Skin of body (tissue), 3 donors: ENCODE measurements at places on chromosomes 13 and 19. TPM values are rescaled to one million over a fixed set of nuclear protein-coding genes. Genes with fewer than 3 reads are reported as not detected.

ZNF850 gene
- total RNA-seq: 4.5 TPM

TMEM59L gene
- total RNA-seq: 1.8 TPM

DNA sequence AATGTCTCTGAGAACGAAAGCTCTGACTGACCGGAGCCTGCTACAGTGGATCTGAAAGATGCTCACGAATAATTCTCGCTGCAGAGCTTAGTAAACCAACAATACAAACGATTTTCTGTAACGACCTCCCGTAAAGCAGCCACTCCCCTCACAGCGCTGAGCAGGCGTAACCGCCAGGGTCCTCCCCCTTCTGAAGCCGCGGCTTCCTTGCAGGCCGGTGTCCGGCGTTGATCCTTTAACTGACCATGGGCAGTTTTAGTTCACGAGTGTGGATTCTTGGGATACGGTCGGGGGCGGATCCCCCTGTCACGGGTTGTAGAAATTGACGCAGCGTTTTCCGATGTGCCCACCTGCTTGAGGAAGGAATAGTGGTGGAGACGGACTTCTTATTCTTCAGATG, 75.9 kb downstream of the ATP11A start:
- DNase-seq: no peak

- peak; percentile 66 for DNase-seq
Measured at GRCh38 chr13:94480672-94481145, 1.2 kb upstream of the DCT start.

ANKLE1 gene
- 0.49 TPM for total RNA-seq

DNA sequence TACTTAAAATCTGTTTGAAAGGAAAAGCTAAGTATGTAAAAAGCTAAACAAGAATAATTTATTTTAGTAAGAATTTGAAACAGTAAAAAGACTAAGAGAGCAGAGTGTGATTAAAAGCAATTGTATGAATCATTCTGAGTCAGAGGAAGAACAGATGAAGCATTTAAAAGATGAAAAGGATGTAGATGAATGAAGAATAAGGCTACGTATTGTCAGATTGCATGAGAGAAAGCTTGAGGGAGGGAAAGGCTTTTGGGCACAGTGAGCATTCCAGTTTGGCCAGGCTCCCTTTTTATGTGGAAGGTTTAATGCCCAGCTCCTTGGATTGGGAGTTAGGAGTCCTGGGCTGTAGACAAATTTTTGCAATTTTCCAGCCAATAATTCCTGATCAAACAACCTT, 117.7 kb downstream of the FREM2 start:
- no peak for DNase-seq

DNA sequence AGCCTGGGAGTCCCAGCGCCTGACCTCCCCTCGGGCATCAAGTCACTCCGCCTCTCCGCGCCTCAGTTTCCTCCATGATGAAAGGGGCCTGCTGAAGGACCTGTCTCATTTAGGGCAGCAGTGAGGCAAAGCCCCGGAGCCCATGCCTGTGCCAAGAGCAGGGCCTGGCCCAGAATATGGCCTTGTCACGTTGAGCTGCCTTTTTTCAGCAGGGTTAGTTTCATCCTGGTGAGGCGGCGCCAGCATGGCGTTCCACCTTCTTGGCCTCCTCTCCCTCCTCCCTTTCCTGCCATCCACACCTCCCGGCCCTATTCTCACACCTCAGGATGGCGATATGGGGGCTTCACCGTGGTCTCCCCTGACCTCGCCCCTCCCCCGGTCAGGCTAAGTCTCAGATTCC, 30.2 kb downstream of the PAK4 start:
- DNase-seq: no peak

DNA sequence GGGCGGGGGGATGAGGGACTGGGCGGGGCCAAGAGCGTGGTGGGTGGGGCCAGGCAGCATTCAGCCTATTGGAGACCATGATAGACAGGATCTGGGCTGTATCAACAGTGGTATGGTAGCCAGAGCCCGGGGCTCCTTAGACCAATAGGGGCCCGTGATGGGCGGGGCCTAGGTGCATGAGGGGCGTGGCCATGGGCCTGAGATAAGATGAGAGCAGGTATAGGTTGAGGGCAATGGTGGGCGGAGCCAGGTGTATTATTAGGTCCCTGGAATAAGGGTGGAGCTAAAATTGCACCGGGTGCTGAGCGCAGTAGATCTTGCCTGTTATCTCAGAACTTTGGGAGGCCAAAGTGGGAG, 5.3 kb downstream of the ABCA7 start:
- DNase-seq: no peak

IGFL3 gene
- total RNA-seq: 5.9 TPM

NPHS1 gene
- not detected for total RNA-seq

GRCh38 chr13:98549728-98550317, 27.1 kb downstream of the STK24 start:
- DNase-seq: no peak

GRCh38 chr13:26128676-26129075, 76.9 kb upstream of the SHISA2 start:
- DNase-seq: no peak

CACNA1A gene
- total RNA-seq: 1.5 TPM

DNA sequence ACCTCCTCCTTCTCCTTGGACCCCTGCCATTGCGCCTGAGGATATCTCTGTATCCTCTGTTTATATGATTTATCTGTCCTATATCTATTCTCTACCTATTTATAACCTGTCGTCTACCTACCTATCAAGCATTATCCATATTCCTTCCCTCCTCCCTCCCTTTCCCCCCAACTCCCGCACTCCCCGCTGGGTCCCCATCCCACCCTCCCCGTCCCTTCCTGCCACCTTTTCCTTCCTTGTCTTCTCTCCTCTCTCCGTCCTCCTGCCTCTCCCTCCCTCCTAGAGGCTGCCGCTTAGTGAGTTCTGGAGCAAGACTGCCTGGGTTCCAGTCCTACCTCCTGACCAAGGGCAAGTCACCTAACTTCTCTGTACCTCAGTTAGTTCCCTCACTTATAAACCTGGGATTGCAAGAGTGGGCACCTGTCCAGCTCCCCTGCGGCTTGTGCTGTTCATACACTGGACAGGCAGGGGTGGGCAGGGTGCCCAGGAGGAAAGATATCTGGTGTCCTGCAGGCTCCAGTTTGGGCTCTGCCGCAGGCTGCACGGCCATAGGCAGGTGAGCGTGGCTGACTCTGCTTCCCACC, 16.1 kb downstream of the TTYH1 start:
- DNase-seq: no peak

TUBA3C gene
- total RNA-seq: not detected

DNA sequence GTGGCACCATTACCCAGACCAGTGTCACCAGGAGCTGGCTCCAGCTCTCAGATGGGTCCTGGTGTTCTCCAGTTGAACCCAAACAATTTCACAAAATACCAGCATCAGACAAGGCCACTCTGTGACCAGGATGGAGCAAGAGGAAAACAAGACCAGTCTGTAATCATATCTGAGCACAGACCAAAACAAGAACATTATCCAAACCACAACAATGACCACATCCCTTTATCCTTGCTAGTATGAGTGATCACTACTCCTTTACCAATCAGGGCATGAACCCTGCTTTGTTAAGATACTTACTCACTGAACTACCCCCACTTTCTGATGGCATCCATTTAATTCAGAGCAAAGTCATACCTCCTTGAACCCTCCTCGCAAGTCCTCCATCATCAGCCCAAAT, 145.9 kb downstream of the NUFIP1 start:
- DNase-seq: no peak

DNA sequence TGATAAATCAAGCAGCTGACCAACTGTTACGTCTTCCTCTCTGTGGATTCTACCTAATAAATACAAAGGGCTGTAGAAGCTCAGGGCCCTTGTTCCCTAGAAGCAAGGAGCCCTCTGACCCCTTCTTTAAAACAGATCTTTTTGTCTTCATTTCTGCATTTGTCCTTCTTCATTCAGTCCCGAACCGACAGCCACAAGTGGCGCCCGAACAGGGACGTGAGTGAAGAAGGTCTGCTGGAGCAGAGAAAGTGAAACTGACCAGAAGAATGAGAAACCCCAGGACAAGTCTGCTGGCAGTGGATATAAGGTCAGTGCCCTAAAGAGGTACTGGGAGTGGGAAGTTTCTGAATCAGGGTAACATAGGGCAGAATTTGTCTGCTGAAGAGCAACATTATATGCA, 13.1 kb downstream of the ZNF773 start:
- no peak for DNase-seq

DNA sequence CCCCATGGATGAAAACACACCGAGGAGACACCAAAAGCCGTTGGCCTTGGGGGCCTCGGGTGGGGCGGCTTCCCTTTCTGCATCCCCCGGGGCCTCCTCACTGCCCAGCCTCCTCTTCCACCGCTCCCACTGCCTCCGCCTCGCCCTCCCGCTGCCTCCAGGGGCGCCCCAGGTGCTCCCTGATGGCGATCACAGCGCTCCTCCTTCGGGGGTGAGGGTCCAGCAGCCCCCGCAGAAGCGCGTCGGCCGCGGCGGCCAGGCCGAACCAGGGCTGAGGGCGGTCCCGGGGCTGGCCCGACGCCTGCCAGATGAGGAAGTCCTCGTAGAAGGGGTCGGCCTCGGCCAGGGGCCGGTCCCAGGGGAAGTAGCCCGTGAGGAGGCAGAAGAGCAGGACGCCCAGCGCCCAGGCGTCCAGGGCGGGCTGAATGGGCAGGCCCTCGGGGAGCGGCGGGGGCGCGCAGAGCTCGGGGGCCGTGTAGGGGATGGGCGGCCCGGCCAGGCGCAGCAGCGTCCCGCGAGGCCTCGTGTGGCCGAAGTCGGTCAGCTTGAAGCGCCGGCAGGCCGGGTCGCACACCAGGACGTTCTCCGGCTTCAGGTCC, 7.2 kb downstream of the SBK2 start:
- DNase-seq: no peak

DNA sequence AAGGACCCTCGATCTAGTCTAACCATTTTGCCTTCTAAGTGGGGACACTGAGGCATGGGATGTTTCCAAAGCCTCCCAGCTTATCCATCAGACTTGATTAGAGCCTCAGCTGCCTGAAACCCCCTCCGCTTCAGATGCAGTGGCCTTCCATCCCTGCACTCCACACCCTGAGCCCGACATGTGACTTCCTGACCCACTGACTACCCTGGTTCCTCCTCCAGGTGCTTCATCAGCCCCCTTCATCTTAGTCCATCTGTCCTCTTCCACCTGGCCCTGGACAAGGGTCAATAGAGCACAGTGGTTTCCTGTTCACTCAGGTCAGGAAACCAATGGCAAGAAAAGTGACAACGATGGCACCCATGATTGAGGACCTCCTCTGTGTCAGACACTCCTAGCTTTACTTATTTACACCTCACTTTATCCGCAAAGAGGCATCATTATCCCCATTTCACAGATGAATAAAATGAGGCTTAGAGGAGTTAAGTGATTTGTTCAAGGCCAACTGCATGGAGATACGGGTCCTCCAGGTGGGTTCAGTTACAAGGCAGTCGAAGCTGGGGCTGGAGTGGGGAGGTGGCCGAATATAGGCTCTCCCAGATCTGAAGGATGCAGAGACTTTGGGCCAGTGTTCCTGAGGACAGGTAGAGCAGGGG, 81.6 kb upstream of the TM9SF2 start:
- DNase-seq: no peak

GRCh38 chr19:47765523-47766358, 12.8 kb upstream of the SELENOW start:
- DNase-seq: no peak

MBD3L3 gene
- not detected for total RNA-seq

- no peak for DNase-seq
Measured at GRCh38 chr19:42363614-42364346, 26.3 kb downstream of the CNFN start.

DNA sequence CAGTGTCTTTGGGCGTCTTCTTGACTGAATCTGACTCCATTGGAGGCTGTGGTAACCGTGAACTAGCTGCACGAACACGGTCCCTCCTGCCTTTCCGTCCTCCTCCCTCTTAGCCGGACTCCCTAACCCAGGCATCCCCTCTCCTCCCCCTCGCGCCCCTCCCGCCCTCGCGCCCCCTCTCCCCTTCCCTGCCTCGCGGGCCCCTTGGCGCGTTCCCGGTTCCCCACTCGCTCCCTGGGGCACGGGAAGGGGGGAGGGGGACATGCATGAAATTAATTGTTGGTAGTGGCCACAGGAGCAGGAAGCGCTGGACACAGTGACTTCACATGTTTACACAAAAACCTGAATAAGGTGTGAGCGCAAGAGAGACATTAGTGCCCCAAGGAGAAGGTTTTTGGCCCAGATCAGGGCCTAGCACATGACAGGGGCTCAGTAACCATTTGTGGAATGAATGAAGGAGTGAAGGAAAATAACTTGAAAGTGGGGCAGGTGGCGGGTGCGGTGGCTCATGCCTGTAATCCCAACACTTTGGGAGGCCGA, 279 bp downstream of the DMRTC2 start:
- DNase-seq: no peak

DNA sequence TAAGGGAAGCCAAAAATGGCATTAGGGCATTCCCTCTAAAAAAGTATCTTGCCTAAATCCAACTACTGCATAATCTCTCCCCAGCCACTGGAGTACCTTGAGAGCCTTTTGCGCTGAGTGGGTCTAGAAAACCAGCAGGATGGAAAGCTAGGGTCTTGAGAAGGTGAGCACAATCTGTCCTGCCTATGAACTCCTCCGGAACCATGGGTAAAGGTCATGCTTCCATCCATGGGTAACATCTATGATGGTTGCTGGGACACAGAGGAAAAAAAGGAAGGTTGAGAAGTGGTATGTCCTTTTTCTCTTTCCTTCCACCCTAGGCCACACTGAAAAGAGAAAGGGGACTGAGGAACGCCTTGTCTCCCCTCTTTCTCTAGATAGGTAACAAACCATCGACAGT, 52.4 kb downstream of the ZNF676 start:
- DNase-seq: no peak

- no peak for DNase-seq
Measured at GRCh38 chr19:47228168-47228936, 2.6 kb downstream of the BBC3 start.

DNA sequence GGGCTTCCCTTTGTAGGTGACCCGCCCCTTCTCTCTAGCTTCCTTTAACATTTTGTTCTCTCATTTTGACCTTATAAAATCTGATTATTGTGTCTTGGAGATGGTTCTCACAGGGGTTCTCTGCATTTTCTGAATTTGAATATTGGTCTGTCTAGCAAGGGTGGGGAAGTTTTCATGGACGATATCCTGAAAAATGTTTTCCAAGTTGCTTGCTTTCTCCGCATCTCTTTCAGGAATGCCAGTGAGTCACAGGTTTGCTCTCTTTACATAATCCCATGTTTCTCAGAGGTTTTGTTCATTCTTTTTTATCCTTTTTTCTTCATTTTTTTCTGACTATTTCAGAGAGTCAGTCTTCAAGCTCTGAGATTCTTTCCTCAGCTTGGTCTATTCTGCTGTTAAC, 53.6 kb downstream of the POSTN start:
- no peak for DNase-seq

GRCh38 chr13:82323101-82323500, 1559.2 kb downstream of the SLITRK1 start:
- DNase-seq: no peak

DNA sequence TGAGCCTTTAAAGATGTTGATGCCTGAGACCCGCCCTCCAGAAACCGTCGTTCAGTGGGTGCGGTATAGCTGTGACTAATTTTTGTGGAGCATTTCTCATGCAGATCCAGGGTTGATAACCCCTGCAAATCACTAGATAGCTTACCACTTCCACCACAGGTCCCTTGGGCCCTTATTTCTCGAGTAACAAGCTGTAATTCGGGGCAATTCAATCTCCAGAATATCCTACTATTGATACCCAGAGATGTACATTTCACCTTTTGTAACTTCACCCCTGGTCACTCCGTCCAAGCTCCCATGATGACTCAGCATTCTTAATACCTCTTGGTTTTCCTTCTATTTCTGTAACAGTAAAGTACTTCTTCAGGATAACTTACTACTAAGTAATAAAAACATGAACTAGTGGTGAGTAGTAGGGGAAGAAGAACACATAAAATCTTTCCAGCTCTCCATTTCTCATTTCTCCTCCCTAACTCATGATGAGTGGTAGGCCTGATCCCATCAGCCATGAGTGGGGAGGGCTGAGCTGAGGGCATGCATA, 71.9 kb upstream of the UBL3 start:
- no peak for DNase-seq

LAIR1 gene
- 11.5 TPM for total RNA-seq

ASF1B gene
- total RNA-seq: 3.6 TPM
